ENCODE measurements at places on chromosomes 2 and 18. TPM values are rescaled to one million over a fixed set of nuclear protein-coding genes. Genes with fewer than 3 reads are reported as not detected.

- DNase-seq: no peak
Measured at GRCh38 chr2:10225291-10226037, 77.2 kb upstream of the HPCAL1 start.

GRCh38 chr18:30432349-30432748, 610.2 kb downstream of the DSC3 start:
- no peak for DNase-seq

The PGAP1 gene
- 15.2 TPM for total RNA-seq

GRCh38 chr2:102915128-102915527, 153.3 kb downstream of the TMEM182 start:
- no peak for DNase-seq

All from vagina (tissue), 2 donors.